PC-9 (cell line): ENCODE measurements at places on chromosomes 12 and 14.

- DNase-seq: peak; percentile 40
Measured at GRCh38 chr12:60172266-60173211, 576.7 kb downstream of the SLC16A7 start.

DNA sequence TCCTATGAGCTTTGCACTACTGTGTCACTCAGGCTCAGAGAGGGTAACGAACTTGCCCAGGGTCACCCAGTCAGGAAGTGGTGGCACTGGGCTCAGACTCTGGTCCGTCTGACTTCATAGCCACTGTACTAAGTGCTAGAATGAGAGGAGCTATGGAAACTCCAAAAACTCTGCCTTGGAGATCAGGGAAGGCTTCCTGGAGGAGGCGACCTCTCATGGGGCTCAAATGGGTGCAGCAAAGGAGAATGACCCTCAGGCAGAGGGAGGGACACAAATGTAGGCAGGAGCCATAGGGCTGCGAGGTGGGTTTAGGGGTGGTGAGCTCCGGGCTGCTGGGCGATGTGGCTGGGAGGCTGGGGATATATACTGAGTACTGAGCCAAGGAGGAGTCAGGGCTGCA lies 3.2 kb downstream of the CCDC197 start:
- DNase-seq: no peak

GRCh38 chr14:94919896-94920295 lies 150.0 kb upstream of the GSC start:
- no peak for DNase-seq

DNA sequence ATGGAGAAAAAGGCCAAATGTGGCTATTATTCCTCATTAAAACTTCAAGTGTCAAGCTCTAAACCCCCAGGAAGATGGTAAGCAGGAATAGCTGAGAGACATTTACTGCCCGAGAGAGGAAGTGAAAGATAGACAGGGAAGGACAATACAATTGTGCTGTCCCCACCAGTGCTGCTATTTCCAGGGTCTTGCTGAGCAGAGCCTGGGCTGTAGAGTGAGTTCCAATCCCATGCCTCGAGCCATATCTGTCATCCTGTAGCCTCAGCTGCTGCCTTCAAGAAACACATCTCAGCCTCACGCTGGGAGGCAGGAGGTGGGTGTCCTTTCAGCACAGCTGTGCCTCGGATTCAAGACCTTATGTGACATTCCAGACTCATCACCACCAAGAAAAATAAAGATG lies 114.0 kb downstream of the RPAP3 start:
- no peak for DNase-seq

DNA sequence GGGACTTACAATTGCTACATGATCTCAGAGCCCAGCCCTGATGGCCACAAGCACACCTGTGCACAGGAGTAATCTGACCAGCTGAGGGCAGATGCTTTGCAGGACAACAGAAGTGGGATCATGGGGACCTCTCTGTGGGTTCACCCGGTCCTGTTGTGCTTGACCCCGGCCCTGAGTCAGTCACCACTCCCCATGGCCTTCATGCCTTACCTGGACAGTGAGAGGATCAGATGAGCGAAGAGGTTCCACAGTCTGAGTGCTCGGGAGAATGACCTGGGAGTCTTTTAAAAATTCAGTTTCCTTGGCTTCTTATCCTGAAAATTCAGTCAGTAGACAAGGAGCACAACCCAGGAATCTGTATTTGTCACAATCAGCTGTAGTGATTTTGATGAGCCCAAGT lies 88.1 kb downstream of the NTF3 start:
- DNase-seq: no peak

DNA sequence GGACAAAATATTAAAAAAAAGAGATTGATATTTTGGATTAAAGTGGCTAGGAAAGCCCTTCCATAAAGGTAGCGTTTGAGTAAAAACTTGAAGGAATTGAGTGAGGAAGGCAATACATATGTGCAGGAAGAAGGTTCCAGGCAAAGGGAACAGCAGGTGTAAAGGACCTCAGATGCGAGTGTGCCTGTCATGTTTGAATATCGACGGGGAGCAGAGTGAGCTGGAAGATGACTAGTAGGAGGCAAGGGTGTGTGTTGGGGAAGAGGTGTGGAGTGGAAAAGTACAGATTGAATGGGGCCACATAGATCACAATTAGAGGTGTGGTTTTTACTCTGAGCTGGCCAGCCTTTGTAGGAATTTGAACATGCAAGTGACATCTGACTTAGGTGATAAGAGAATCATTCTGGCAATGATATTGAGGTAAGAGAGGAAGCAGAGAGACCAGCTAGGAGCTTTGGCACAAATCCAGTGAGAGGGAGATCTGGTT lies 15.0 kb upstream of the FBXO33 start:
- DNase-seq: no peak

DNA sequence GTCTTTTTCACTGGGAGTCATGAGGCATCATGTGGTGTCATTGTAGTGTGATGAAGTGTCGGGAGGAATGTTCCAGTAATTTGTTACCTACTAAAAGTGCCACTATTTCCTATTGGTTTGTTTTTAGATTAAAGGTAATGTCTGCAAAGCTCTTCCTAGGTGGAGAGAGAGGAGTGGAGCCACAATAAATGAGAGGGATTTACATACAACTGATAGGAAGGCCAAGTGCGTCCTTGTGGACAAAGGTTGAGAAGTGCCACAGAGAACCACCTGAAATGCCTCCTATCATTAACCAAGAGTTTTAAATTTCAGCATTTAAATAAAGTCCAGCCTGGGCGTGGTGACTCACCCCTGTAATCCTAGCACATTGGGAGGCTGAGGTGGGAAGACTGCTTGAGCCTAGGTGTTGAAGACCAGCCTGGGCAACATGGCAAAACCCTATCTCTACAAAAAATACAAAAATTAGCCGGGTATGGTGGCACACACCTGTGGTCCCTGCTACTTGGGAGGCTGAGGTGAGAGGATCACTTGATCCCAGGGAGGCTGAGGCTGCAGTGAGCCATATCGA lies 2.5 kb upstream of the SNX6 start:
- no peak for DNase-seq

- no peak for DNase-seq
Measured at GRCh38 chr12:88325816-88326189, 183.7 kb downstream of the TMTC3 start.

- DNase-seq: no peak
Measured at GRCh38 chr14:100054316-100055075, 10.7 kb upstream of the EVL start.

DNA sequence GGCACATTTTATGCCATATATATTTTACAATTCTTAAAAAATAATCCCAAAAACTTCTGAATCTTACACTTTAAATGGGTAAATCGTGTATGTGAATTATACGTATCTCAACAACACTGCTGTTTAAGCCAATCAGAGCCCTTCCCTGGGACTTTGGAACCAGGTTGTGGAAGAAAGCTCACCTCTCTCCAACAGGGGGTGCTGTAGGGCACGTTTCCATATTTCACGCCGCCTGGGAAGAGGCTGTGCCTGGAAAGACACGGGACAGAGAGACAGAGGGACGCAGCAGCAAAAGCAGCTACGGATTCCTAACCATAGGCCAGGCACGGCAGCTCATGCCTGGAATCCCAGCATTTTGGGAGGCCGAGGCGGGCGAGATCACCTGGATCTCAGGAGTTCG lies 29.4 kb upstream of the FBRSL1 start:
- no peak for DNase-seq

- no peak for DNase-seq
Measured at GRCh38 chr14:103139132-103140025, 16.1 kb downstream of the TNFAIP2 start.

- no peak for DNase-seq
Measured at GRCh38 chr12:131082290-131083194, 128.8 kb downstream of the ADGRD1 start.

GRCh38 chr14:105207460-105207901 lies 26.4 kb upstream of the NUDT14 start:
- no peak for DNase-seq

DNA sequence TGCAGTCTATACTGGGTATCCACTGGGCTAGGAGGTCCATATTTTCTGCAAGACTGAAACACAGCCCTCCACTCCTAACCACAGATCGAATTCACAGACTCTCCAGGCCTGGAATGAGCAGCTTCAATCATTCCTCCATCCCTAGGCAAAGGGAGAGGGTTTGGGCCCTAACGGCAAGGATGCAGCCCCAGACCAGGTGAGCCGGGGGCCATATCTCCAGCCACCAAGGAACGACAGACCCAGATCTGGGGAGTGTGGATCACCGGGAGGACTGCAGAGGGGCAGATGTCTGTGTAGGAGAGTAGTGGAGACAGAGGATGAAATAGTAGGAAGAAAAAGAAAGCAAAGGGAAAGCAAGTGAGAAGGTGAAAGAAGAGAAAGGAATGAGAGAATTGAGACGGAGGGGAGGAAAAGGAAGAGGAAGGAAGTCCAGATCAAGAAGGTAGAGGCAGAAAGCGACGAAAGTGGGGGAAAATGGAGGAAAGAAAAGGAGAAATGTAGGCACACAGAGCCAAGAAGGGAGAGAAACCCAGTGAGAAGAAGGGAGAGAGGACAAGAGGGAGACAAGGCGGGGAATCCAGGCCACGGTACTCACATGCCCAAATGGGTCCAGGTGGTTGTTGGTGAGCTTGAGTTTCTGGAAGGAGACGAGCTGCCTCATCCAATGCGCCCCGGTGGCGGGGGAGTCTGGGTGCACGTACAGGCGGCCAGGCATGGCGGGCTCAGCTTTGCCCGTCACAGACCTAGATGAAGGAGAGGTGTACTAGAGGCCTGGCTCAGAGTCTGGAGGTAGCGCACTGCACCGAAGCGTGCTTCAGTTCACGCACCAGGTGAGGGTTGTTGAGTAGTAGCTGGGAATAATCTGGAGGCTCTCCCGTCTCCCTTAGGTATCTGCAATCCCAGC lies 7.7 kb downstream of the TBX5 start:
- no peak for DNase-seq

GRCh38 chr14:61341275-61342206 lies 20.2 kb downstream of the PRKCH start:
- DNase-seq: no peak

- DNase-seq: no peak
Measured at GRCh38 chr14:90675399-90675798, 140.8 kb downstream of the TTC7B start.

- no peak for DNase-seq
Measured at GRCh38 chr12:82973592-82973991, 286.9 kb downstream of the TMTC2 start.

DNA sequence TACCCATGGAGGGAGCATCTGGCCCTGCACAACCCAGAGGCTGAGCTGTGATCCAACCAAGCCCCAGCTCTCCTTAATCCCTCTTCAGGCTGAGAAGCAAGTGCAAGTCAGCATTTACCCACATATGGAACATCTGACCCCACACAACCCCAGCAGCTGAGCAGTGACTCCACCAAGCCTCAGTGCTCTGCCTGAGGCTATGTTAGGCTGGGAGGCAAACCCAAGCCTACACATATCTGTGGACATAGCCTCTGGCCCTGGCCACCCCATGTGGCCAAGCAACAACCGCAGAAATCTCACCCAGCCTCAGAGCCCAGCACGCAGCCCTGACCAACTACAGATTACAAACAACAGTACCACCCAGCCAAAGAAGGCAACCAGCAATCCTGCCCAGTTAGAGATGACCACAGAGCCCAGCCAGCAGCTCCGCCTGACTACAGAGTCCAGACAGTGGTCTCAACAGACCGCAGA lies 142.8 kb downstream of the NUAK1 start:
- DNase-seq: peak; percentile 21

GRCh38 chr12:110649341-110649847 lies 35.5 kb downstream of the TCTN1 start:
- no peak for DNase-seq

- DNase-seq: no peak
Measured at GRCh38 chr12:81084811-81085350, 7.0 kb downstream of the ACSS3 start.

- no peak for DNase-seq
Measured at GRCh38 chr12:126706300-126706699, 1560.7 kb upstream of the TMEM132C start.

DNA sequence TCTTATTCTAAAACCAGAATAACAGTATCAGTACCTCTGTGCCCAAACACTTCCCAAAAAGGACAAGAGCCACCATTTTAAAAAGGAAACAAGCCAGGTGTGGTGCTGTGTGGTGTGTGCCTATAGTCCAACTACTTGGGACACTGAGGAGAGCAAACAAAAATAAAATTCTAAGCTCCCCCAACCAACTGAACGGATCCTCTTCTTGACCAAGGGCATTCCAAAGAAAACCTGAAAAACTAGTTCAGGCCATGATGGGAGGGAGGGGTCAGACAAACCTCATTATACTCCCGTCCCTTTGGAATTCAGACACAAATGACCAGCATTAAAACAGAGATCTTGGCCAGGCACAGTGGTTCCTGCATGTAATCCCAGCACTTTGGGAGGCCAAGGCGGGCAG lies 20.5 kb downstream of the SLC11A2 start:
- DNase-seq: peak; percentile 90

GRCh38 chr14:85579942-85580341 lies 50.0 kb downstream of the FLRT2 start:
- DNase-seq: no peak

DNA sequence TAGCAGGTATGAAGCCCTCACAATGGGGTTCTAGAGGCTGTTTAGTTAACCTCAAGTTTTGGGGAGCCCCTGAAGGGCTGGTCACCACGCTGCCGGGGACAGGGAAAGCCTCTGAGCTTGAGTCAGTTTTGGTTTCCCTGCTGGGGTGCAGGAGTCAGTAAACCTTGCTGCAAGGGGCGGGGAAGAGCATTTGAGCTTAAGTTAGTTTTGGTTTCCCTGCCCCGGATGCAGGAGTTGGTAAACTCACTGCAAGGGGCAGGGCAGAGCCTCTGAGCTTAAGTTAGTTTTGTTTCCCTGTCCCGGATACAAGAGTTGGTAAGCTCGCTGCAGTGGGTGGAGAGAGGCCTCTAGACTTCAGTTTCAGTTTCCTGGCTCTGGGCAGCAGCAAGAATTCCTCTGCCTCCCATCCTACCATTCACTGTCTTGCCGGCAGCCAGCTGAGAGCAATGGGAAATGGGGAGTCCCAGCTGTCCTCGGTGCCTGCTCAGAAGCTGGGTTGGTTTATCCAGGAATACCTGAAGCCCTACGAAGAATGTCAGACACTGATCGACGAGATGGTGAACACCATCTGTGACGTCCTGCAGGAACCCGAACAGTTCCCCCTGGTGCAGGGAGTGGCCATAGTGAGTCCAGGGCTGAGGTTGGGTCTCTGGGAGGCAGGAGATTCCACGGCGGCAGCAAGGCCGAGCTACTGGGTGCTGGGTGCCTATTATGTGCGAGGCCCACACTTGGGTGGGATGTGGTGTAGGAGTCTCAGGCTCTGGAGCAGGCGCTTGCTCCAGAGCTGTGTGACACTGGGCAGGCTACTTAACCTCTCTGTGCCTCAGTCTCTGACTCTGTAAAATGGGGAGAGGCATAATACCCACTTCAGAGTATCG lies at the start of gene OAS2:
Gene OAS2 (plus strand): TSS at position 357 of the 878 bp plus-strand sequence. CDS start 90 bp downstream, at position 447.
- no peak for DNase-seq

- no peak for DNase-seq
Measured at GRCh38 chr12:26290565-26290964, 95.2 kb downstream of the SSPN start.

- no peak for DNase-seq
Measured at GRCh38 chr12:108939594-108939993, 59.7 kb downstream of the DAO start.

DNA sequence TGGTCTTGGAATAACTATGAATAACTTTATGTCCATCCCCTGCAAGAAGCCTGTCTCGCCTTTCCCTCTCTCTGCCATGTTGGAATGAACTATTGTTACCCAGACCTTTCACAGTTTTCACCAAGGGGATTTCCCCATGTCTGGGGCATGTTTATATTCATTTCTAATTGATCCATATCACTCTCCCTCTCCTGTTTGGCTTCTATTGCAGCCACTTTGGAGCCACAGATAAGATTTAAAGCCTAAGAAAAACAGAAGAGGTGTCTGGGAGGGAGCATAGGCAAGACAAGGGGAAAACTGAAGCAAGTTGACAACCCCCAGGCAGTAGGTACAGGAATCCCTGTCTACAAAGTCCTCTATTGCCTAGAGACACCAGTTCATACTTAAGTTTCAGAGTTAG lies 41.0 kb upstream of the FOXJ2 start:
- DNase-seq: no peak
